Coronary artery (tissue), 2 donors: ENCODE measurements at places on chromosomes 16 and 17.

- DNase-seq, result no peak
Observed at GRCh38 chr17:63116228-63116627, 150.2 kb downstream of the TANC2 start.

DNA sequence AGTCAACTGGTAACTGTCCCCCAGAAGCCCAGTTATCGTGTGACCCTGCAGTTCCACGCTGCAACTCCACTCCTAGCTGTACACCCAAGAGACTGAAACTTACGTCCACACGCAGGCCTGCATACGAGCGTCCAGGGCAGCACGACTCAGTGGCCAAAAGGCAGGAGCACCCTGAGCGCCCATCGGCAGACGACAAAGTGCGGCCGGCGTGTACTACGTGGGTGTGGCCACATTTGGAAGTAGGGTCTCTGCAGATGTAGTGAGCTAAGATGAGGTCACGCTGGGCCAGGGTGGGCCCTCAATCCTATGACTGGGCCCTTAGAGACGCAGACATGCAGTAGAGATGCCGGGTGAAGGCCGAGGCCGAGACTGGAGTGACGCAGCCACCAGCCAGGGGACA is 13.5 kb downstream of the GALNS start:
- no peak for DNase-seq

DNA sequence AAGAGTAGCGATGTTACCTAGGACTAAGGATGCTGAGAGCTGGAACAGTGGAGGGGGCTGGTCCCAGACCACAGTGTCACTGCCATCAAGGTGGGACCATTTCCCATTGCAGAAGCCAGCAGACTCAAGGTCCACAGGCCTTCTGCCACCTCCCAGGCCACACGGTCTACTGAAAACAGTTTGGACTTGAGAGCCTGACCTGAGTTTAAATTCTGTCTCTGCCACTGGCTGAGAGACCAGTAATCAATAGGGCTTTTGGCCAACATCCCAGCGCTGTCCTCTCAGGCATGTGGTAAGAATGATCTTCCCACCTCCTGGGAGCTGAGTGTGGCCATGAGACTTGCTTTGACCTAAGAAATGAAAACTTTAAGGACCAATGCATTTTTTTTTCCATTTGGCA is 331.4 kb upstream of the CDH5 start:
- DNase-seq, result peak; percentile 62

DNA sequence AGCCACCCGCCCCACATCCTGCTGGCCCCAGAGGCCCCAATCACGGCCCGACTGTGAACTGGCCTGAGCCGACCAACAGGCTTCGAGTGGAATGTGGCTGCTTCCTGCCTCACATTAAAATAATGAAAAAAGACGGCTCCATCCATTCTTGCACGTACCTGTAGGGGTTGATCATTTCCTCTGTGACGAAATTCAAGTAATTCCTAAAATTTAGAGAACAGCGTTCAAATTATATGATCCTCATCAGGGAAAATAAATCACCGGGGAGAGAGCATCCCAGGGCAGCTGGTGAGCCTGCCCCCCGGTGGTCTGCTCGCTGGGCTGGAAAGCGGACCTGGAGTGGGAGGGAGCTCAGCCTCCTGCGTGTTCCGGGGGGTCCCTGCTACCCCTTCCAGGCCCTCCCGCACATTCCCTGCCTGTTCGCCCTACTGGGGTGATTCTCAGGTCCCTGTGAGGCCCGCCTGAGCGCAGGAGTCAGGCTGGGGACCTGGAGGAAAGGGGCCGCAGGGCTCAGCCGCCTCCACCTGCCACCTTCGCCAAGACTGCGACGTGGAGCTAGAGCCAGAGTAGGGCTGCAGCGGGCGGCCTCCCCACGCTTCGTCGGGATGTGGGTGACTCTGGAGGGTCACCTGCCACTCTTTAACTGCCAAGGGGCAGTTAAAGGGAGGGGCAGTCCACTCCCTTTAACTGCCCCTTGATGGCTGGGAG is 28.9 kb downstream of the SLC7A5 start:
- no peak for DNase-seq

- DNase-seq, result no peak
Observed at GRCh38 chr17:60493847-60494321, 32.2 kb downstream of the APPBP2 start.

- DNase-seq, result no peak
Observed at GRCh38 chr16:31700200-31700529, 172.5 kb downstream of the AHSP start.

- peak; percentile 77 for DNase-seq
Observed at GRCh38 chr17:42531455-42532354, 4.3 kb upstream of the NAGLU start.

DNA sequence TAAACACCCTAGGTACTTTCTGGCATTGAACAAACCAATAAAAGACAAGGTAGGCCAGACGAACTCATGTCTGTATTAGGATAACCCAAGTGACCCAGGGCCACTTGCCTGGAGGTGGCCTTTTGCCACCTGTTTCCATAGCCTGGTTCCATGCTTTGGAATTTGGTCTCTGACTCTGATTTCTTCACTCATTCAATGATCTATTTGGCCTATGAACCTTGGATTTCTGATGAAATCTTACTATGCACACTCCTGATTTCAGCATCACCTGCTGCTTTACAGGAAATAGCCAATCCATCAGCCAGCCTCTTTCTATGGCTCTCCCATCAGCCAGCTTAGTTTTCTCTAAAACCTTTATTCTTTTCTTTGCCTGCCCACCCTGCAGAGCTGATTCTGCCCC is 142.8 kb upstream of the PSMD7 start:
- DNase-seq, result no peak

DNA sequence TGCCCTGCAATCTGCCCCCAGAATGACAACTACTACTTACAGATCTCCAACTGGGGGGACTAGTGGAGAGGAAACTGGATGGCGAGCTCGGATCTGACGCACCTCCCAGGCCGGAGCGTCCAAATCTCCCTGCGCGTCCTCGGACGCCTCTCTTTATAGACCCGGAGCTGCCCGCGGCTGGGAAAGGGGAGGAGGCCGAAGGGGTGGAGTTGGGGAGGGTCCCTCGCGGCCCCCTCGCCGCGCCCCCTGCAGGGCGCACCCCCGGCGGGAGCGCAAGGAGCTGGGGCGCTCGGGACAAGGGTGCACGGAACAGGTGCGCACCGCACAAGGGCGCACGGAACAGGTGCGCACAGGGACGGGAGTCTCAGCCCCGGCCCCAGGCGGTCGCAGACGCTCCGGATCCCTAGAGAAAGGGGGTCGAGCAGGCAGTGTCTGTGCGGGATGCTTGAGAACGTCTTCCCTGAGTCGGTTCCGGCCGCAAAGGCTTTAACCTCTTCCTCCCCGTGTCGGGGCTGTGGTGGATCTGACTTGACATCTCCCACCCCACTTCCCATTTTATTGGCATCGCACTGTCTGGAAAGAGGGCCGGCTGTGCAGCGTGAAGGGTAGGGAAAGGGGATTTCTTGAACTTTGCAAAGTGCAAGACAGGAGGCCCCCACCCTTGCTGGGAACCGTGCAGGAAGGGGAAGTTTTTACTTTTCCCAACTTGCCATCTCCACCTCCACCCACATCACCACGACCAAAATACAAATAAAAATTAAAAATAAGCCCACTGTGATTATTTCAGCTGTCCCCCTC is at the start of gene MYH11:
TSS of gene MYH11 (minus strand) at position 128 of the 798 bp plus-strand sequence. CDS start 18,776 bp downstream, outside the sequence.
- no peak for DNase-seq

GRCh38 chr17:67707442-67707841 is 10.3 kb upstream of the NOL11 start:
- no peak for DNase-seq

DNA sequence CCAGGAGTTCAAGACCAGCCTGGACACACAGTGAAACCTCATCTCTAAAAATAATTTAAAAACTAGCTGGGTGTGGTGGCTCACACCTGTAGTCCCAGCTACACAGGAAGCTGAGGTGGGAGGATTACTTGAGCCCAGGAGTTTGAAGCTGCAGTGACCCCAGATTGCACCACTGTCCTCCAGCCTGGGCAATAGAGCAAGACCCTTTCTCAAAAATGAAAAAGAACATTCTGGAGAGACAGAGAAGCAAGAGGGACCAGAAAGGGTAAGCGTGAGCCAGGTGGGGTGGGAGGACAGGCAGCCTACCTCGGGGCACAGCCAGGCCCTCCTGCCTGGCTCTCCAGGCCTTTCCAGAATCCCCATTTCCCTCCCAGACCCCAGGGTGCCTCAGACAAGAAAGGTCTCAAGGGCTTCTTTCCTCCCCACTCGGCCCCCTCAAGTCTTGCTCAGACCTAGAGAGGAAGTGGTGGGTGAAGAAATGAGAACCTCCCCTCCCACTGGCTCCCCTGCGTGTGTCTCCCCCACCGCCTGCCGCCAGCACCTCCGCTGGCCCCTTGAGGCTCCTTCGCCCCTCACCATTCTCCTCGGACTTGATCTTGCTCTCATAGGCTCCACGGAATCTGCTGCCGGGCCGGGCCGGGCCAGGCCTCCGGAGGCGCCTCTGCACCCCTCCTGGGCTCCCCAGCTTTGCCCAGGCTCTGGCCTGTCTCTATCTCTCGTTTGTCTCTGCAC is 503 bp downstream of the C16orf54 start:
- DNase-seq, result no peak

- no peak for DNase-seq
Observed at GRCh38 chr16:48235556-48236136, 8.5 kb upstream of the LONP2 start.

- no peak for DNase-seq
Observed at GRCh38 chr17:77441130-77441920, 300.6 kb downstream of the SEC14L1 start.

- DNase-seq, result no peak
Observed at GRCh38 chr16:65041667-65042066, 80.2 kb downstream of the CDH11 start.

- no peak for DNase-seq
Observed at GRCh38 chr16:87207509-87207908, 109.7 kb downstream of the C16orf95 start.

- no peak for DNase-seq
Observed at GRCh38 chr17:36183001-36183971, 6.8 kb upstream of the TBC1D3B start.

DNA sequence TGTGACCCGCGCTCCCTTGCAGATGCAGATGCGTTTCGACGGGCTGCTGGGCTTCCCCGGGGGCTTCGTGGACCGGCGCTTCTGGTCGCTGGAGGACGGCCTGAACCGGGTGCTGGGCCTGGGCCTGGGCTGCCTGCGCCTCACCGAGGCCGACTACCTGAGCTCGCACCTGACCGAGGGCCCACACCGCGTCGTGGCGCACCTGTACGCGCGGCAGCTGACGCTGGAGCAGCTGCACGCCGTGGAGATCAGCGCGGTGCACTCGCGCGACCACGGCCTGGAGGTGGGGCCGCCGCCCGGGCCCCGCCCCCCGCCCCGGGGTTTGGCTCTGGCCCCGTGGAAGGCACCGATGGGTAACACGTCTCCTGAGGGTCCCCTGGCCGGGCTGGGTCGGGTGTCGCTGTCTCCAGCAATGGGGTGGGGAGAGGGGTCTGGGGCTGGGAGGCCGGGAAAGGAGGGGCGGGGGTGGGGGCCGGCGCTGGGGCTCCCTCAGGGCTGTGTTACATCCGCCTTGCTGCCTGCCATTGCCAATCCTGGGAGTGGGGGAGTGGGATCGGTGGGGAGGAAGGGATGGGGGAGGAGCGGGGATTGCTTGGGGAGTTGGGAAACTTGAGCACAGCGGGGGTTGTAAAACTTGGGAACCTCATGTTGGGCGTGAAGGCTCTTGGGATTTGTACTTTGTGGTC is 737 bp downstream of the NUDT16L1 start:
- no peak for DNase-seq

GRCh38 chr17:6893382-6894205 is 62.1 kb upstream of the TEKT1 start:
- no peak for DNase-seq

- no peak for DNase-seq
Observed at GRCh38 chr16:17392857-17393692, 77.7 kb downstream of the XYLT1 start.
